ENCODE measurements at places on chromosomes 12 and 14.

- DNase-seq, result peak; percentile 46
These were observed at the start of gene MLH3 for GRCh38 chr14:75050852-75051555. MLH3 (minus strand) TSS chr14:75051467; CDS start chr14:75049655, 1,812 bp downstream.

DNA sequence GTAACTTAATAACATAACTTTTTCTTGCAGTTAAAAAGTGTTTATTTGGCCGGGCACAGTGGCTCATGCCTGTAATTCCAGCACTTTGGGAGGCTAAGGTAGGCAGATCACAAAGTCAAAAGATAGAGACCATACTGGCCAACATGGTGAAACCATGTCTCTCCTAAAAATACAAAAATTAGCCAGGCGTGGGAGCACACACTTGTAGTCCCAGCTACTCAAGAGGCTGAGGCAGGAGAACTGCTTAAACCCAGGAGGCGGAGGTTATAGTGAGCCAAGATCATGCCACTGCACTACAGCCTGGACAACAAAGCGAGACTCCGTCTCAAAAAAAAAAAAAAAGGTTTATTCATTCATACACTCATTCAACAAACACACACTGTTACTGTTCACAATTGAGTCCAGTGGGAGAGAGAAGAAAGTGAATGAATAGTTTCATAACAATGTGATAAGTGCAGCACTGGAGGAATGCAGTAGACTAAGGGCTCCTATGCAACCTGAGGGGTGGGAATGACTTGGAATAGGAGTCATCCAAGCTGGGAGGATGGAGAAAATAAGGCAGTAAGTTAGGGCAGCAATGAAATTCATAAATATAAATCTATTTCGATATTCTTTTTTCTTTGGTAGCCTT, 19.8 kb downstream of the DAD1 start:
- DNase-seq, result no peak

GRCh38 chr14:58752289-58752688, 114.5 kb downstream of the DACT1 start:
- DNase-seq, result no peak

DNA sequence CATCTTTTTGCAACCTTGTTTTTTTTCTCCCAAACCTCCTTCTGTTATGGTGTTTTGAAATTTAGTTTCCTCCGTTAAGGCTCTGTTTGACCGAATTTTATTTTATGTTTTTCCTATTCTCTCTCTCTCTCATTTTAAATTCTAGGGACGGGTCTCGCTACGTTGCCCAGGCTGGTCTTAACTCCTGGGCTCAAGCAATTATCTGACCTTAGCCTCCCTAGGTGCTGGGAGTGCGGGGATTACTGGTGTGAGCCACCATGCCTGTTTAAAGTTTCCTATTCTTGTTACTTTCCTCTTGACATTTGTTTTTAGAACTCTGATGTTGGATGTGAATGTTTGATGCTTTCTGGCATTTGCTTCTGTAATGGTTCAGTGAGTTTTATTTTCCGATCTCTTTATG, 1.0 kb downstream of the ZC3H14 start:
- no peak for DNase-seq

- no peak for DNase-seq
These were observed 241.6 kb upstream of the NOVA1 start for GRCh38 chr14:26839481-26839880.

DNA sequence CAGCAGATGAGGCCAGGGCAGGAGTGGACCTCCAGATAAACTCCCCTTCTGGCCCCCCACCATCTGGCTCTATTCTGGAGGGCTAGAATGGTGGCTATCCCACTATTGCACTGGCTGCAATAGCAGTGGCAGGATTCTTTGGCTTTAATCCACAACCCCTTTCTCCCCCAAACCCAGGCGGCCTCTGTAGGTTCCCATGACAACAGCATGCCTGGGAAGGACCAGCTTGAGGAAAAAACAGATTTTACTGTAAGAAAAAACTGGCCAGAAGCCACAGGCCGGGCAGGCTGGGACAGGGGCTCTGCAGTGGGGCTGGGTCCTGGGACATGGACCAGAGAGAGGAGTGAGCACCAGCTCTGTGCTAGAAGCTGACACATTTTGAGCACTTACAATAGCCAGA, 13.6 kb upstream of the ACVR1B start:
- DNase-seq, result no peak

GRCh38 chr14:89757313-89757939, 197.1 kb downstream of the EFCAB11 start:
- no peak for DNase-seq

- DNase-seq, result no peak
These were observed 22.4 kb upstream of the TAS2R42 start for GRCh38 chr12:11209113-11209512.

GRCh38 chr14:63940387-63940786, 87.6 kb downstream of the SYNE2 start:
- DNase-seq, result no peak

DNA sequence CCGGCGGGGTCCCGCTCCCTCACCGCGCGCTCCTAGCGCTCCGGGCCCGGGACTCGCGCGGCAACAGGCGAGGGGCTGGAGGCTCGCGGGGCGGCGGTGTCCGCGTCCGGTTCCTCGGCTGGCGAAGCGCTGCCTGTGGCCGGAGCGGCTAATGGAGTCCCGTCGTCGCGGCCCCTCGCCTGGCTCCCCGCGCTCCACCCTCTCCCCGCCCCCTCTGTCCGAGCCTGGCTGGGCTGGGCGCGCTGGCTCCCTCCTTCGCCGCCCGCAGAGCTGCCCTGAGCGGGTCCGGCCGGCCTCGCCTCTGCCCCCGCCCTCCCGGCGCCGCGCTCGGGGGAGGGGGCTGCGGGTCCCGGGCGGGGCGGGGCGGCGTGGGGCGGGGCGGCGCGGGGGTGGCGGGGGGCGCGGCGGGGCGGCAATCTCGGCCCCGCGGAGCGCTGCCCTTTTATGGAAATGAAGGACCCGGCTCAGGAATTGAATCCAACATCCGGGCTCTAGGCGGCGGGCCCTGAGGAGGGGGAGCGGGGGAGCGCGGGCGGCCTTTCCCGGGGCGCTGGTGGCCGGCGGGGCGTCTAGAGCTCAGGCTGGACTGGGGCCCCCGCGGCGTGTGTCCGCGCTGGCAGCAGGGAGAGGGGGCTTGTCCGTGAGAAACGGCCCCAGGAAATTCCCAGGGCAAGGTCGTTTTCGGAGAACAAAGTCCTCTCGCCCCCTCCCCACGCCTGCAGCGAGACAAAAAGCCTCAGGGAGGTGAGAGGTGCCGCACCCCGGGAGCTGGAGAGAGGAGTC, at the start of gene FERMT2:
Gene FERMT2 (minus strand): TSS at position 153 of the 783 bp plus-strand sequence. CDS start 482 bp downstream, outside the sequence.
- DNase-seq, result peak; percentile 65

DNA sequence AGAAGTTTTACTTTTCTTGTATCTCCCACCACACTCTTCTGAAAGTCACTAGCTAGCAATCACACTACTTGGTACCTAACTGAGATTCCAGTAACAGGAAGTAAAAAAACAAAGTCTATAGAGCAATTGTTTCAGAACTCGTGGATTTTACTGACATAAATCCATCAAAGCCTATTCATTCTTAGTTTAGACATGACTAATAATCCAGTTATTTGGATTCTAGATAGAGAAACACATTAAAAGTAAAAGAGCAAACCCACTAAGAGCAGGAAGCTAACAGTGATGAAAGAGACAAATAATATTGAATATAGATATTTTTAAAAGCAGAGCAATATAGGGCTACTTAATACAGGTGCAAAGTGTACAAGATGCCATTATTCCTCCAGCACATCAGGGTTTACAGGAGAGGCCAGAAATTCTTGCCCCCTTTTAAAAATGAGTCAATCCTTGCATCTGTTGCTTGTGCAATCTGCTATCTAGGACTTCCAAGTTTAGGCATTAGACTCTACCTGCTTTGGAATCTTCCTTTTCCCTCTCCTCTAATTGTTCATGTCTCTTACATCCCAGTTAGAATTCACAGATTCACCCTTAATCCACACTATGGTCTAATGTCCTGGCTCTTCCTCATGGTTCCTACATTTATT, 6.0 kb downstream of the HEATR5A start:
- DNase-seq, result no peak

DNA sequence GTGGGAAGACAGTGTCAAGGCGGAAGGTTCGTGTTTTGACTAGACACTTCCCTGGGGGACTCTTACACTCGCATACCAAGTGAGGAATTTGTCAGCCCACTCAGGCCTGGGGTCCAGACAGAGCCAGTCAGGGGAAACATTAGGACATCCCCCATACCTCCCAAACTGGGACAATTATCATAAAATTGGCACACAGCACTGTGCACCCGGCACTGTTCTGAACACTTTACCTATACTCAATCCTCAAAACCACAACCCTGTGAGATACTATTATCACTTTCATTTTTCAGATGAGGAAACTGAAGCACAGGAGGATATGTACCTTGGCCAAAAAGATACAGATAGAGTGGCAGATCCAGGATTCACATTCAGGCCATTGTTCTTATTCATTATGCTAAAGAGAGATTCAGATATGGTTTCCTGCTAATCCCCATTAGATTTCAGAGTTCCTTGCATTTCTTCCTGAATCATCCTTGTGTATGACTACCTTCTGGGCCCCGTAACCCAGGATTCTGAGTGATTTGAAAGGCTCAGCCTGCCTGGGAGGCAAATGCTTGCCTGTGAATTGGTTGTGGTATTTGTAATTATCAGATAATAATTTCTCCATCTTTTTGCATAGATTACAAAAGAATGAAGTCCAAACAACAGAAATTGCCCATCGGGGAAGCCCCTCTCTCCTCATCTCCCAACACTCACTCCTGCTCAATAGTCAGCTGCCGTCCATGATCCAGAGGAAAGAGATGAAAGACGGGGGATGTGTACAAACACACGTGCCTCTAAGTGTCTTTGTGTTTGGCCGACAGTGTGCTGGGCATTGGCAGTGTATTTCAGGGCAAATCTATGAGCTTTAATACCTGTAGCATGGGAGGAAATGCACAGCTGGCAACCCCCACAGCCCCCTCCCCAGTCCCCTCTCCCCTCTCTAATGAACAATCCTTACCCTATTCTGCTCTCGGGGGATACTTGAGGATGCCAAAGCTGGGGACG, 4.6 kb downstream of the TAC3 start:
- DNase-seq, result no peak

GRCh38 chr14:85565862-85566296, 35.9 kb downstream of the FLRT2 start:
- no peak for DNase-seq

DNA sequence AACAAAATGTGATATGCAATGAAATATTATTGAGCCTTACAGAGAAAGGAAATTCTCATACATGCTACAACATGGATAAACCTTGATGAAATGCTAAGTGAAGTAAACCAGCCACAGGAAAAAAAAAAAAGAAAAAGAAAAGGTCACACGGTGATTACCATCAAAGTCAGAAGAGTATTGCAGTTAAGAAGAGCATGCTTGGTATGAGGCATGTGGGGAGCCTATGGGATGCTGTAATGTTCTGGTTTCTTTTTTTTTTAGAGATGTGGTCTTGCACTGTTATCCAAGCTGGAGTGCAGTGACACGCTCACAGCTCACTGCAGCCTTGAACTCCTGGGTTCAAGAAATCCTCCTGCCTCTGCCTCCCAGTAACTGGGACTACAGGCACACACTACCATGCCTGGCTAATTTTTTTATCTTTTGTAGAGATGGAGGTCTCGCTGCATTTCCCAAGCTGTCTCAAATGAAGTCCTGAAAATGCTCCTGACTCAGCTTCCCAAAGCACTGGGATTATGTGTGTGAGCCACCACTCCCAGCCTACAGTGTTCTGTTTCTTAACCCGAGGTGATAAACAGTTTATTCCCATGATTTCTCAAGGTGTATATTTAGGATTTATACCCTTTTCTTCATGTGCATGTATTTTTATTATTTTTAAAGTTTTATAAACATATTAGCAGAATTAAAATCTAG, 96.2 kb downstream of the SEC23A start:
- no peak for DNase-seq

DNA sequence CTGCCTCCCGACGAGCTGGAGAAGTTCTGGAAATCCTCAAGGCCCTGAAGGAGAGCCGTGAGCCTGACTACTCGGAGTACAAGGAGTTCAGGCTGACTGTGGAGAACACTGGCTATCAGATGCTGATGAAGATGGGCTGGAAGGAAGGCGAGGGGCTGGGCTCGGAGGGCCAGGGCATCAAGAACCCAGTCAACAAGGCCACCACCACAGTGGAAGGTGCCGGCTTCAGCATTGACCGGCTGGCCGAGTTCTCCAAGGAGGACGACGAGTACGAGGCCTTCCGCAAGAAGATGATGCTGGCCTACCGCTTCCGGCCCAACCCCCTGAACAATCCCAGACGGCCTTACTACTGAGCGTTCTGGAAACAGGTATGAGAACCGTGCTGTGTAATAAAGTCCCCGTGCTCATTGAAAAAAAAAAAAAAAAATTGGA, 366.1 kb upstream of the ATXN7L3B start:
- no peak for DNase-seq

GRCh38 chr12:131093971-131094830, 140.5 kb downstream of the ADGRD1 start:
- no peak for DNase-seq

GRCh38 chr12:12764824-12765223, 20.6 kb upstream of the APOLD1 start:
- DNase-seq, result no peak

DNA sequence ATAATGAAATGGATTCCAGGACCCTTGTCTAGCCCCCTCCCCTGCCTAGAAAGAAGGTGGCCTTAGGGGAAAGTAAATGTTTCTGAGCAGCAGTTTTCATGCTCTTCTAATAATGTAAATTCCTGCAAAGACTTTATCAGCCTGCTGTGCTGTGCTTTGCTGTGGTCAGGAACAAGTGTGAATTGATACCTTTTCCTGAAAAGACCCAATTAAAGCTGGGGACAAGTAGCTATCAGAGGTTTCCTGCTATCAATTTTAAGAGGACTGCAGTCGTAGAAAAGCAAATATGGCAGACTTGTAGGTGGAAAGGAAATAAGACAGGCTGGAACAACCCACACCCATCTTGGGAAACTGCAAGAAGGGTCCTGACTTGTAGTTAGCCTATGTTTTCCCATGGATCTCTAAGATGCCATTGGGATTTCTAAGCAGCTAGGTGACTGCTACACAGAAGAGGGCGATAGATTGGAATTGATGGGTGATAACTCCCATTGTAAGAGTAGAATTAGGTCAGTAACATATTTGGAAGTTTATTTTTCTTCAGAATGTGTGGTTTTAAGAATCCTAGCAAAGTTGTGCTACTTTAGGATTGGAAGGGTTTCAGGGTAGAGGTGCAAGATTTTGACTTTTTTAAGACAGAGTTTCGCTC, 3.1 kb downstream of the DYNLL1 start:
- no peak for DNase-seq

GRCh38 chr12:71397433-71397954, 42.1 kb upstream of the LGR5 start:
- no peak for DNase-seq

GRCh38 chr12:51941011-51941581, 10.4 kb upstream of the ACVR1B start:
- DNase-seq, result peak; percentile 54

DNA sequence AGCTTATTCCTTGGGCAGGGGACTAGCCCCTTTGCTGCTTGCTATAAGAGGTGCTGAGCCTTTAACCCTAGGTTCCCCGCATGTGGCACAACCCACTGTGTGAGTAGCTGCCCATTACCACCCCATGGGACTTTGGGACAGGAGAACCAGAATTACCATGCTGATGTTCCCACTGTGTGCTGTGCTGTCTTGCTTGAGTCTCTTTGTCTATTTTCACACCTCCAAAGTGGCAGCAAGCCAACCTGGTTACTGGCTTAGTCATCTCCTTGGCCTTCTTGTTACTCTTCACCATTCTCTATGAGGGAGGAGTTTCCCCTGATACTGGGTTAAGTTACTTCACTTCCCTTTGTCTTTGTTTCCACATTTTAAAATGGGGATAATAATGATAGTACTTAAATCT, 73.4 kb upstream of the ETV6 start:
- DNase-seq, result no peak

- DNase-seq, result no peak
These were observed 275.1 kb downstream of the PRKD1 start for GRCh38 chr14:29652571-29652970.

Measured in smooth muscle cell of the brain vasculature (primary cell).